ENCODE measurements at places on chromosomes 13 and 19. TPM values are rescaled to one million over a fixed set of nuclear protein-coding genes. Genes with fewer than 3 reads are reported as not detected.
A peak's percentile ranks its signal among the peaks of the same experiment; 100 is the strongest.

The PEAK3 gene
- polyA plus RNA-seq, result 0.12 TPM

The GTF2F1 gene
- 103 TPM for polyA plus RNA-seq

The FGF22 gene
- polyA plus RNA-seq, result 0.92 TPM

The PEG3 gene
- polyA plus RNA-seq, result 85.0 TPM

DNA sequence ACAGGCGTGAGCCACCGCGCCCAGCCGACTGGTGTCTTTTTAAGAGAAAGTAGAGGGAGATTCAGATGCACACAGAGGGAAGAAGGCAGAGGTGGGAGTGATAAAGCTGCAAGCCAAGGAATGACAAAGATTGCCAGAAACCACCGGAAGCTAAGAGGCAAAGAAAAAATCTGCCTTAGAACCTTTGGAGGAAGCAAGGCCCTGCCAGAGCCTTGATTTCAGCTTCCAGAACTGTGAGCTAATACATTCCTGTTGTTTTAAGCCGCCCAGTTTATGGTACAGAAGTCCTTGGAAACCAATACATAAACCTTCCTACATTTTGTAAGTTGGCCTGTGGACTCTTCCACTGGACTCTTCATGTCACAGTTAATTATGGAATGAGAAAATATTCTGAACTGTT, 71.7 kb upstream of the SOX21 start:
- DNase-seq, result no peak

- no peak for DNase-seq
Measured at GRCh38 chr19:9935506-9936325, 599 bp downstream of the OLFM2 start.

DNA sequence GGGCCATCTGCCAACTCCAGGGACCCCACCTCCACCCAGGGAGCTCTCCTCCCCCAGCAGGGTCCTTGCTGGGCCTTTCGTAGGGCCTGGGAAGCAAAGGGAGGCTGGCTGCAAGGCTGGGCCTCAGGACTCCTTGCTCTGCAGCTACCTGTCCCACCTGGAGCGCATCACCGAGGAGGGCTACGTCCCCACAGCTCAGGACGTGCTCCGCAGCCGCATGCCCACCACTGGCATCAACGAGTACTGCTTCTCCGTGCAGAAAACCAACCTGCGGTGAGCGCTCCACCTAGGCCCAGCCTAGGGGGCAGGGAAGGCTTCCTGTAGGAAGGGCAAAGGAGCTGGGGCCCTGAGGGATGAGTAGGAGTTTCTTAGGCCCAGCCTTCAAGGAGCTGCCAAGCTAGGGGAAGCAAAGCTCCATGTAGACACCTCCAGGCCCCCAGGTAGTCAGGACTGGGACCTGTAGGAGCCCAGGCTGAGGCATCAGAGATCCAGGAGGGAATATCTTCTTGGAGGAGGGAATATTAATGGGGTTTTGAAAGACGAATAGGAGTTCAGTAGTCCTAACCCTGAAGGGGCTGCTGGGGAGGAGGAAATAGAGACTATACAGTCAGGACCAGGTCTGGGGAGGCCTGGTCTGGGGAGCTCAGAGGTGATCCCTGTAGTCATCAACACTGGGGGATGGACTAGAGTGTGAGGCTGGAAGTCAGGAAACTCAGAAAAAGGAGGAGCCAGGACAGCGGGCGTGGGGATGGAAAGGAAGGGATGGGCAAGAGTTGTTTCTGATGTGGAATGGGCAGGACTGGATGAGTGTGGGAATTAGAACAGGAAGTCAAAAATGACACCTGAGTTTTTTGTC, 16.0 kb downstream of the GNA15 start:
- no peak for DNase-seq

DNA sequence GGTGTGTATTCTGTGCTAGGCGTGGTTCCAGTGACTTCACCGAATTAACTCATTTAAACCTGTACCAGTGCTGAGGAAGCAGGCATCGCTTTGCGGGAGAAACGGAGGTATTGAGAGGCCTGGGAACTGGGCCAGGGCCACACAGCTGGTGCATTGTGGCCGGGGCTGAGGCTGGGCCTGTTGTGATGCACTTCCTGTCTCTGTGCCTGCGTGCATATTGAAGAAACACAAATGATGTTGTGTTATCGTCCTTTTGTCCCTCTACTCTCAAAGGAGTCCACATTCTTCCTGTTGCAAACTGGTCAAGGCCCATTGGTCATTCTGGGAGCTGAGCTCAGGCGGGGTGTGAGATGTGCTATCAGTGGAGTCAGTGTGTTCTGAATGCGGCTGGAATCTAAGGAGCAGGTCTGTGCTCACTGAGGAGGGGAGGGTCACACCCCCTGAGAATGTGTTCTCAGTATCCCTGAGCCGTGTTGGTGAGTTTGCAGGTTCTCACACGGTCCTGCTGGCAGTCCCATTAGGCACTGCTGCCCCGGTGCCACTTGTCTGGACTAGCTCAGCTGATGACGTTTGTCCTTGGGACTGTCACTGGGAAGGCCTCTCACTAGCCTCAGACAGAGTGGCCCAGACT, 62.1 kb downstream of the ARHGEF7 start:
- no peak for DNase-seq

DNA sequence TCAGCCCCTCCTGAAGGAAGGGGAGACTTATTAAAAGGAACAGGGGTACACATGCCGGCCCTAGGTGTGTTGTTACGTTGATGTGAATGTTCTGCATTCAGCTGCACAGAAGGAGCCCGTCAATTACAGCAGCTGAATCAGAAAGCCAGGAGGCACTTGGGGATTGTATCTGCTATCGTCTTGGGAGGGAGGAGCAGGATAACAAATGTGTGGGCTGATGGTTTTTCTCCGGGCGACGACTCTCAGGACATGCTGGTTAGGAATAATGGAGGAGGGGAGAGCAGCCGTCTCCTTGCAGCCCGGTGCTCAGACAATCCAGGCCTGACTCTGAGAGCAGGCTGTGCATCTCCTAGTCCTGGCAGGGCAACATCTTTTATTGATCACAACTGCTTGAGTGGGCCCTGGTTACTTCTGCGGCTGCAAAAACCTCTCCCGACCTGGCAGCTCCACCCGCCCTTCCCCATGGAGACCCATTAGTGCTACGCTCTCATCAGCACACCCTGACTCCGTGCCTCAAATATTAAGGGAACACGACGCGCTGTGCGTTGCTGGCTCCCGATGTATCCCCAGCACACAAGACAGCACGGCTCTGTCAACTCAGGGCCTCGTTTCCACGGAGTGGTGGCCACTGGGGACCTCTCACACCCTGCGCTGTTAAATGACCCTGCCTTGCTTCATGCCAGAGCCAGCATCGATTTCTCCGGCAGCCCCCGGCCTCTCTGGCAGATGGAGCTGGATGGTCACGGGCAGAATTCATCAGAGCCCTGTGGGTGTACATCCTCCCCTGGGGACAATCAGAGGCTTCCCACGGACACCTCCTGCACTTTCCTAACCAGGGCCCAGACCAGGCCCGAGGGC, 25.3 kb downstream of the PEPD start:
- DNase-seq, result no peak

DNA sequence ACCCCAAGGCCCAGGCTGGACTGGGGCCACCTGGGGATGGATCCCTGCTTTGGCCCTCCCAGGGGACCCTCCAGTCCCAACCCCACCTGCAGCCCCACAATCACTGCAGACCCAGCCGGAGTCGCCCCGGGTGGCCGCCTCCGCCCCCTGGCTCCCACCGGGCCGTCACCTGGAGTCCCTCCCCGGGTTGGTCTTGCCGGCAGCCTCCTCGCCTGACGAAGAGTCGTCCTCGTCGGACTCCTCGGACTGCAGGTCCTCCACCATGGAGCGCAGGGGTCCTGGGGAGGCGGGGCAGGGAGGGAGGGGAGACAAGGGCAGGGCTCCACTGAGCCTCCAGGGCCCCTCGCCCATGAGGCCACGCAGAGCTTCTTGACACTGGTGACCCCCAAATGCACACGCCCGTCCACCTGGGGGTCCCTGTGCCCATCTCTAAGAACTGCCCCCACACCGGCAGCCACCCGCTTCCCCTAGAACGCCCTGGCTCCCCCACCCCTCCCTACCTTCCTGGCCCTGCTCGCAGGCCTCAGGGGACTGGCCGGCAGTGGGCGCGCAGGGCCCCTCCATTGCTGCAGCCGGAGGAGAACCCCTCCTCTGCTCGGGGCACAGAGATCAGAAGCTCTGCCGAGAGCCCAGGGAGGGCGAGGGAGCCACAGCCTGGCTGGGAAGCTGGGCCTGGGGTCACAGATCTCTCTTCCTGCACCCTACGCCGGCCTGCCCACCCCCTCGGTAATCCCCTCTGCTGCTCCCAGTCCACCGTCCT, 63.4 kb downstream of the MLLT1 start:
- DNase-seq, result no peak

GRCh38 chr13:80577285-80577684, 236.4 kb upstream of the SPRY2 start:
- DNase-seq, result no peak

DNA sequence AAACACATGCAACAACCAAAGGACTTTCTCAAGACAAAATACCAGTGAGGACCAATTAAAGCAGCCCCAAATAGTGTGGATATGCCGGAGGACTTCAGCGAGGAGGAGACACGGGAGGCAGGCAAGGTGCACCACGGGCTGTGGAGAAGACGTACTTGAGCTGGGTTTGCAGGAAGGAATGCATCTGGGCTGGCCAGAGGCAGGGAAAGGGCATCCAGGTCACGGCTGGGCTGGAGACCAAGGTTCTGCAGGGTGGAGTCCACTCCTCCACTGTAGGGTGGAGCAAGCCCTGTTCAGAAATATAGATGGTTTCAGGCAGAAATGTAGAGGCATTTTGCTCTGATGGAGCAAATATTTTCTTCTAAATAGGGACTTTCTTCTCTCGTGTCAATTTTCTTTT, 36.6 kb upstream of the MEDAG start:
- no peak for DNase-seq

- DNase-seq, result no peak
Measured at GRCh38 chr19:43774103-43774939, 6.5 kb downstream of the KCNN4 start.

- peak; percentile 89 for DNase-seq
Measured at GRCh38 chr19:52453324-52454094, at the start of gene ZNF578. Gene ZNF578 (plus strand): TSS chr19:52453553. CDS start chr19:52501846, 48,293 bp downstream.

DNA sequence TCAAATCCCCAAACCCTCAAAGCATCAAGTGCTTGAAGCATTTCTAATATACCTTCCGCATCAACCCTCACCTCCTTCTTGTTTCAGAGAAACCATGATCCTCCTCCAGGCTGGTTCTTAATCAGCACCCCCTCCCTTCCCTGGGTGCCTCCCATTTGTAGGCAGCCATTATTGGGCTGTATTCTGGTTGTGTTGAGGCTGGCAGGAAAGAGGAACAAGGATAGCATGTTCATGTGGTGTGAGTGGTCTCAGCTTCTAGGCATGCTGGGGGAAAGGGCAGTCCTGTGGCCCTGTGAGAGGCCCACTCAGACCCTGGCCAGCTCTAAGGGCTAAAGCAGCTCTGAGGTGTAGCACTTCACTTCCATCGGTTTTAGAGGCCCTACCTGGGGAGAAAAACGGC, 18.9 kb upstream of the TRIM13 start:
- DNase-seq, result no peak

- no peak for DNase-seq
Measured at GRCh38 chr13:20161275-20161950, 561 bp upstream of the GJA3 start.

DNA sequence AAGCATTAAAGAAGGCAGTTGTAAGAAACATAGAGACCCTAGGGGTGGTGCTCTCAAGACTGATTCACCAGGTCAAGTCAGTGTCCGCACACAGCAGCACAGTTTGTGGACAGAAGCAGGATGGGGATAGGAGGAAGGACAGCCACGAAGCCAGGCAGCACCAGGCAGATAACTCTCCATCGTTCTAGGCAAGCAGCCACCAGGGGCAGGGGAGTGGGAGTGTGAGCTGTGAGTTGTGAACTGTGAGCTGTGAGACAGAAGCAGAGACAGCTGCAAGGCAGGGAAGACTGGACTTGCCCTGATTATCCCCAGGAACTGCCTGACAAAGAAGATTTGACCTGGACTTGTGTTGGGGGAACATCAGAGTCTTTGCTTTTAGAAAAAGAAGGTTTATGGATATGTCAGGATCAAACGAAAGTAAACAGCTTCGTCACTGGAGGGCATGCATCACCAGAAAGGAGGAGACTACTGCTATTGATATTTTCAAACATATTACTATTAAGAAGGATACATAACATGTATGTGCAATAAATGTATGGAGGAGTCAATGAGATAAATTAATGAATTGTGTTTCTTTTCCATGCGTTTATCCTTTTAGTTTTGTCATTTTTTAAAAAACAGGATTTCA, 286.1 kb downstream of the IRS2 start:
- no peak for DNase-seq

DNA sequence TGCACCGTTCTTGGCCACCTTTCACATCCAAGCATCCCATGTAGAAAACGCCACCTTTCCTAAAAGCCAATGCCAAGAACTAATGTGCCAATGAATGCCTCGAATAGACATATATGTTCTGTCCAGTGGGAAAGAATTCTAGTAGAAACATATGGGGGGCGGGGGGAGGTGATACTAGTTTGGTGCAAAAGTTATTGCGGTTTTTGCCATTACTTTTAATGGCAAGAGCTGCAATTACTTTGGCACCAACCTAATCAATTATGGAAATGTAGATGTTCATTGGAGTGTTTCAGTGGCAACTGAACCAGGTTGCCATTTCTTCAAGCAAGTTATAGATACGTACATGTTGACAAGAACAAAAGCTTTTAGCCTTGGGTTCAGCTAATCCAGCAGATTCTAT, 34.6 kb downstream of the SLC15A1 start:
- DNase-seq, result no peak

DNA sequence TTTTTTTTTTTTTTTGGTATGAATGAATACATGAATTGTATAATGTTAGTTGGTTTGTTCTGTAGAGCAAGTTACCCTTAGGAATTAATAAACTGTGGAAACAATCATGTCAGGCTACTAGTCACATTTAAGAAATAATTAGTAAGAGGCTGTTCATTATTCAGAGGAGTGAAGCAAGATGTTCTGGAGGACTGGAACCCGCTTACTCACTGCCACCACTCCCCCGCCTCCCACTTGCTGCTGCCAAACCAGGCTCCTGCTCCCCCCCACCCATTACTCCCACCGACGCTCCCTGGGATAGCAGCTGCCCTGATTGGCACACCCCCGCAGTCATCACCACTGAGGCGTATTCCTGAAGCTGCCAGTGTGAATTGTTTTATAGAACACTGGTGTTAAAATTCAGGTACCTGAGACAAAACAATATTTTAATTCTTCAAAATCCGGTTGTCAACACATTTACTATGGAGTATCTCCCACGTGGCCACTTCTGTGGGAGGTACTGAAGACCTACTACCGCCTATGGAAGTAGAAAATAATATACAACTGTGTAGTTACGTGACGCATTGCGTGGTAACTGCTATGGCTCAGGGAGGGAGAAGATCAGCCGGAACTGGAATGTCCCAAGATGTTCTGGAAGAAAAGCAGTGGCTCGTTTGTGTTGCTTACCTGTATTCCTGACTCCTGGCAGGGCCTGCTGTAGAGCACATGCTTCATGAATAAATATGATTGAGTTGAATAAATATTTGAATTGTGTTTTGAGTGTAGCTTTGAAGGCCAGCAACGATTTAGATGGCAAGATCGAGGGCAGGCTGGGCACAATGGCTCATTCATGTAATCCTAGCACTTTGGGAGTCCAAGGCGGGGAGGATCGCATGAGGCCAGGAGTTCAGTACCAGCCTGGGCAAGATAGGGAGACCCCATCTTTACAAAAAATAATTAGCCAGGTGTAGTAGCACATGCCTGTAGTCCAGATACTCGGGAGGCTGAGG, 1.7 kb downstream of the DPY19L3 start:
- DNase-seq, result peak; percentile 64

Data from renal cortex interstitium (tissue), 15 donors.